ENCODE measurements at places on chromosomes 1 and 21.

DNA sequence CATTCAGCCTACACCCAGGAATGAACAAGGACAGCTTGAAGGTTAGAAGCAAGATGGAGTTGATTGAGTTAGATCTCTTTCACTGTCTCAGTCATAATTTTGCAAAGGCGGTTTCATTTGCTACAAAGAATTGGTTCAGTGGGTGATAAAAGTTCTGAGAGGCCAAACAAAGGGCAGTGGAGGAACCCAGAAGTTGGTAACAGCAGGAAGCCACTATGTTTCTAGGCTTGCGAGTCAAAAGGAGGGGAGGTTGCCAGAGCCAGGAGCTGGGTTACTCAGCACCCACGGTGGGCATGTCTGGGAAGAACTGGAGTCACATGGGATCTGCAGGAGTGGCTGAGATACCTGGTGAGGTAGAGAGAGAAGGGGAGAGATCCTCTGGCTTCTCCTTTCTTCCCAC, 64.2 kb upstream of the MRPS6 start:
- DNase-seq: no peak

DNA sequence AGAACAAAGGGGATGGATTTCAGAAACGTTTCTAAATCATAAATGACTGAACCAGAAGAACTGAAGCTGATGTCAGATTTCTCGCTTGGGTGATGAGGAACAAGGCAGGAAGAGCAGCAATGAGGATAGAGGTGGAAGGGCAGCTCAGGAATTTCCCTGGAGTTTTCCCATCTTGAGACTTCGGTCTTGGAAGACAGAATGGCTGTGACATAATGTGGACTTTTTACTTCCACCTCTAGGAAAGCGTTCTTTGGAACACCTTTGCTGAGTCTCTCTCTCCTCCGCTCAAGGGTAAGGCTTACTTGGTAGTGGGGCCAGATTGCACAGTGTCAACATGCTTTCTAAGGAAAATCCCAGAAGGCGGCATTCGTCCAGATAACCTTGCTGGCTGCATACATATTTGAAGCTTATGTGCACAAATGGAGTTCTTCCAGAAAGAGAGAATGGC, 36.6 kb downstream of the DEGS1 start:
- no peak for DNase-seq

DNA sequence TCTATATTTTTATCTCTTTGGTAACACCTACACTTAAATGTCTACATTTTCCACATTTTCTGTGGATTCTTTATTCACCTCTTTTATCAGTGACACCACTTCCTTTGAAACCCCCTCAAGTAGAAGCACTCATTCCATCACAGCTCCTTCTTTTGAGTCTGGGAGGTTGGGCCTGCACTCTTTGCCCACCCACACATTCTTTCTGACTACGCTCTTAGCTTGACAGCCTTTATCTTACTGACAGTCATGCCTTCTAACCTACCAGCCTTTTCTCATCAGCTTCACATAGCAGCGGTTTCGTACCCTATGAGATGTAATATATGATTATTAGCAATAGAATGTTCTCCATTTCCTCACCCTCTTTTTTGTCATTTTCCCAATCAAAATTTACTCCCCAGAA, 151.9 kb downstream of the TNFSF18 start:
- DNase-seq: no peak

GRCh38 chr1:38991638-38992411, 749 bp downstream of the AKIRIN1 start:
- DNase-seq: no peak

DNA sequence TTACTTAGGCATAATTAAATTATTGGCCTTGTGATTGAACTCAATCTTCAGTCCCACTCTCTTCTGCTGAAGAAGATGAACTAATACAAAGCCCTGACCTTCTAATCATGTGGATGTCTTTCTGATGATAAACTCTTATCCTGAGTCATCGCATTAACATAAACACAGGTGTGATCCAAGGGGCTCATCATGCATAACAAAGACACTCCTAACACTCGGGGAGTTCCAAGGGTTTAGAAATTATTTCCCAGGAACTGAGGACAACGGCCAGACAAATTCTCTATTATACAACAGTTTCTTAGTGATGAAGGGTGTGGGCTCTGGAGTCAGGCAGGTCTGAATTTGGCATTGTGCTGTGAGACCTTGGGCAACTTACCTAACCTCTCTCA, 18.0 kb downstream of the DUSP10 start:
- no peak for DNase-seq

DNA sequence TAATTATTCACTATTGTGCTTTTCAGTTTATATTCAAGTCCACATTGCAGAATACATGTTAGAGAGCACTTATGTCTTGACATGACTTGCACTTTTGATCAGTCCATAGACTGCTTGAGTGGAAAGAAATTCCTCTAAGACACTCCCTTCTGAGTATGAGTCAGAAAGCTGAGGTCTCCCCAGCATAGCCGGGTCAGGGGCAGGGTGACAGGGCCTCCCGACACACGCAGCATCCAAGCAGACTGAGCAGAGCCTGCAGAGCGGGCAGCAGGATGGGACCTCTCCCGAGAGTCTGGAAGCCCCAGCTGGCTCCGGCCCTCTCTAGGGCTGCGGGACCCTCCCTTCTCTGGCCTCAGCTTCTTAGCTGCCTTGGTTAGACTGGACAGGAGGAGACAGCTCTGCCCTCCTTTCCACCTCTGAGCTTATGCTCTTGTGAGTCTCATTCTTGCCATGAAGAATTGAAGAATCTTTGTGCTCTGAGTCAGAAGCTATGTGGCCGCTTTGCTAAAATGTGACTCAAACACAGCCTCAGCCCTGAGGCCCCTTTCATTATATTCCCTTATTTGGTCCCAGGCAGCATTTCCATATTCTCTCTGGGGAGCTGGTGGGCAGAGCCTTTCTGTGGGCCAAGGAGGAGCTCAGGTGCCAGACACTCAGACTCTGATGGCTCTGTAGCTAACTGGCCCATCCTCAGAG, 11.2 kb upstream of the CAPN2 start:
- DNase-seq: no peak

- DNase-seq: peak; percentile 72
These were observed 19.2 kb downstream of the TUT4 start for GRCh38 chr1:52533713-52534112.

GRCh38 chr1:182957902-182958395, 5.0 kb upstream of the SHCBP1L start:
- no peak for DNase-seq

DNA sequence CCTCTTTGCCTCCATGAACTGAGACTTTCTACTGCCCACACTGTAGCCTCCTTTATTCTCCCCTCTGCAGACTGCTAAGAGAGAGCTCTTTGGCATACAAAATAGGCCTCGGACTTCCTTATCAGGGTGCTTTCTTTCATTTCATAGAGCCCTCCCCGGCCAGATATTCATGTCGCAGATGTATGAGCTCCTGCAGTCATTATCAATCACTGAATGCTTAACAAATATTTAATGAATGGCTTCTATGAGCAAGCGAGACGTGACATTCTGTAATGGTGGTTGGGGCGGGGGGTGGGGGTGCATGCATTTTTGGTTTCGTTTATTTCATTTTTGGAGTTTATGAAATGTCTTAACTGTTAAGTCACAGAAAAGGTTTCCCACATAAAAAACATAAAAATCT, 344.8 kb upstream of the KAZN start:
- no peak for DNase-seq

DNA sequence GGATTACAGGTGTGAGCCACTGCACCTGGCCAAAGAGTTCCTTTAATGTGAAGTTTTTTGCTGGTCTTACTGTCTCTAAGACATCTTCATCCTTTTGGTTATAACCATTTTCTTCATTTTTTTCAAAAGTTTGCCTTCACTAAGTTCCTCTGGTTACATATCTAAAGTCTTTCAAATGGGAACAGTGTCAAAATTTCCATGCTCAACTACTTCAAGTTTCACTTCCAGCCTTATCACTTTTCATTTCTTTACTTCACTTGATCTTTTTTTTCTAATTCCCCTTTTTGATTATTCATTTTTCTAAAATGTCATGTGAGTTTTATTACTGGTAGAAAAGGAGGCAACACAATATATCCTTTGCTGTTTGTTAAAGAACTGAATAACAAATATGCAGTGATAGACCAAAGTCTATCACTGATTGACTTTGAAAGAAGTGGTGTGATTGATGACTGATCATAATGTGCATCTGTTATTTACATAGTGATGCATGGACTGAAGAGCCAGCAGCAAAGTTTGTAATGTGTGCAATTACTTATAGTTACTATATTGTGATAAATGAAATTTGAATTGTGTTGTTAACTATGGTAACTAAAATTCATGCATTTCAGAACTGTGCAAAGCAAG, 16.0 kb upstream of the ZFYVE9 start:
- no peak for DNase-seq

- no peak for DNase-seq
These were observed 23.9 kb upstream of the KIF1B start for GRCh38 chr1:10186331-10187025.

DNA sequence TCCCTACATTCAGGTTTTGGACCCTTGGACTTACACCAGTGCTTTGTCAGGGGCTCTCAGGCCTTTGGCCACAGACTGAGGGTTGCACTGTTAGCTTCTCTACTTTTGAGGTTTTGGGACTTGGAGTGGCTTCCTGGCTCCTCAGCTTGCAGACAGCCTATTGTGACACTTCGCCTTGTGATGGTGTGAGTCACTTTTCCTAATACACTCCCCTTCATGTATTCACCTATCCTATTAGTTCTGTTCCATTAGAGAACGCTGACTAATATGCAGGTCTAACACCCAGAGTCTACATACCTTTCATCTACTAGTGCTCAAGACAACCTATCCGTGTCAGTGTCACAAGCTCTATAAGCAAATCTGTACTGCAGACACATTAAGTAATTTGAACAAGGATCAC, 605.3 kb downstream of the KCNT2 start:
- no peak for DNase-seq

DNA sequence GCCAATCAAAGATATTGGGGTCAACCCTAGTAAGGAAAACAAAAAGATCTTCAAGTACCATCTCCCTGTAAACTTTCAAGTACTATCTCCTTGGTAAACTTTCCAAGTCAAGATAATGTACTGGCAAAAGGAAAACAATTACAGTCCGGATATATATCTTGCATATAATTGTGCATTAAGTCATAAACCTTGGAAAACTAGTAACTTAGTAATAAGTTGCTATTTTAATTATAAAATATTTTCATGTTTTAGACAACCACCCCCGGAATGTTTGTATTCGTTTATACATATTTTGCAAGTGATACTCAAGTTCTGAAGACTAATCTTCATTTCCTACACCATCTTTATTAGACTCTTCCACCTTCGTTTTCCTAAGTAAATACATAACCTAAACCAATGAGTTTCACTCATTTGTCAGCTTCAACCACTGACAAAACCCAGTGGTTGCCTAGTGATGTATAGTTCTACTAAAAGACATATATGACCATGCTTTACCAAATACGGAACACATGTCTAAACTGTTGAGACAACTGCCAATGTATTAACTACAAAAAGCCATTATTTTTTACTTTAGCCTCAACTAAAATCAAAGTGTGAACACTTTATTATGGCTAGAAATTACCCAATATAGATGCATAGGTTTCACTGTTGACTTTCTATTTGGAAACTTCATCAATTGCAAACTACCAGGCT, 1.7 kb downstream of the AKT3 start:
- no peak for DNase-seq

DNA sequence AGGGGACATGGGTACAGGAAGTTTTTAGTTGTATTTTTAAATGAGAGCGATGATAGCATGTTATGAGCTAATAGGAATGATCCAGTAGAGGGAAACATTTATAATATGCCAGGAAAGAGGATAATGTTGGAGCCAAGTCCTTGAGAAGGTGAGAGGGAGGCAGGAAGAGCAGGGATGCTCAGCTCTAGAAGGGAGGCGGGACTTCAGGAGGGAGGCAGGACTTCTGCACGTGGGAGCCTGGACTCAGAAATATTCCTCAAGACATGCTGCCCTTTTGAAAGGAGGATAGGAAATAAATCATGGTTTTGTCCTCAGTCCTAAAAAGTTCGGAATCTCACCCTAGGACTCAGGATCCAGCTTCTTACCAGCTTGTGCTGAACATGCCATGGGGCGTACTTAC, 5.9 kb downstream of the ADARB1 start:
- DNase-seq: no peak

DNA sequence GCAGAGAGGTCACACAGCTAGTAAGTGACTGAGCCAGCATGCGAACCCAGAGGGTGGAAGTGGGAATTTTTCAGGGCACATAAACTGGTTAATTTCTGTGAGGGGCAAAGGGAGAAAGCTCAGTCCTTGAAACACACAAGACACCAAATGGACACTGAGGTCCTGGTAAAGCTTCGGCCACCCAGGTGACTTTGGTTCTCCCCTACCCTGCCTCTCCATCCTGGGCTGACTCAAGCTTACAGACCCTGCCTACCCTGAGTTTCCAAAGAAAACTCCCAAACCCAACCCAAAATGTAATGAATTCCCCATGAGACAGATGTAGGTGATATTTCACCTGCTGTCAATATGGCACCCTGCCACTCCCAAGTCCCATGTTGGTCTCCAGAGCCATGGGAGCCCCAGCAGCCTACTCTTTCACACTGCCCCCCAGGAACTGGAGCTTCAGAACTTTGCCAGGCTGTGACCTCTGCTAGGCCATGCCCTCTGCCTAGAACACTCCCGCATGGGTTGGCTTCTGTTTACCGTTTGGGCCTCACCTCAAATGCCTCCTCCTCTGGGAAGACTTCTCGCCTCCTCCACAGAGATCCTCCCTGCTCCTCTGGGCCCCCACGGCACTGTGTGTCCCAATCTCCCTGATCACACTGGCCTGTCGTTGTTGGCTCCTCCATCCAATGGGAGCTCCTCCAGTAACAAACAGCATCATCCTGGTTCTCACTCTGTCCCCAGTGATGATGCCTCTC, 3.7 kb upstream of the LRP8 start:
- no peak for DNase-seq

DNA sequence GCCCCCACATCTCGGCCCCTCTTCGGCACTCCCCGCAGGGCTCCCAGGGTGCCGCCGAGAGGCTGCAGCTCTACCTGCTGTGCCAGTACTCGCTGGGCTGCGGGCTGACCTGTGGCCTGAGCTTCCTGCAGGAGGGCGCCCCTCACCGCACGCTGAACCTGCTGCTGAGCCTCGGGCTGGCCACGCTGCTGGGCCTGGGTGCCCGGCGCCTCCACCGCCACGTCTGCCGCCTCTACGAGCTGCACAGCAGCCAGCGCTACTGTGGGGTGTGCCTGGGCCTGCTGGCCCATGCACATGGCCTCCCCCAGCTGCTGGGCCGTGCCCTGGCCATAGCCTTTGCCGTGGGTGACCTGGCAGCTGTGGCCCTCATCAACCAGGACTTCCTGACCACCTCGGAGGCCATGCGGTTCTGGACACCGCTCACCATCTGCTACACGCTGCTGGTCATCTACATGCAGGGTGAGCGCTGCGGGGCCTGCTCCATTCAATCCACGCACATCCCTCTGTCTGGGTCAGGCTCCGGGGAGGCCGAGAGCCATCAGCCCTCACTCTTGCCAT, 1.9 kb downstream of the TMEM82 start:
- no peak for DNase-seq

DNA sequence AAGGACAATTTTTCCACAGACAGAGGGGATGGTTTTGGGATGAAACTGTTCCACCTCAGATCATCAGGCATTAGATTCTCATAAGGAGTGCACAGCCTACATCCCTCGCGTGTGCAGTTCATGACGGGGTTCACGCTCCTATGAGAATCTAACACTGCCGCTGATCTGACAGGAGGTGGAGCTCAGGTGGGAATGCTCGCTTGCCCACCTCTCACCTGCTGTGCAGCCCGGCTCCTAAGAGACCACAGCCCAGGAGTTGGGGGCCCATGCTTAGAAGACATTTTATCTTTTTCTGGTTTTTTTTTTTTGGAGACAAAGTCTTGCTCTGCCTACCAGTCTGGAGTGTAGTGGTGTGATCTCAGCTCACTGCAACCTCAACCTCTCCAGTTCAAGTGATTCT, 16.0 kb downstream of the GNB1 start:
- DNase-seq: no peak

GRCh38 chr1:208985231-208985630, 598.3 kb upstream of the CAMK1G start:
- no peak for DNase-seq

All from HL-60 (cell line).